ENCODE measurements at places on chromosomes 6 and 20. TPM values are rescaled to one million over a fixed set of nuclear protein-coding genes. Genes with fewer than 3 reads are reported as not detected.

Gene PAK5
- not detected for total RNA-seq

Gene HAO1
- total RNA-seq = 0.12 TPM

Gene XKR7
- not detected for total RNA-seq

Gene PSMA7
- total RNA-seq = 364 TPM

Gene SIM1
- not detected for total RNA-seq

Gene CNR1
- not detected for total RNA-seq

DNA sequence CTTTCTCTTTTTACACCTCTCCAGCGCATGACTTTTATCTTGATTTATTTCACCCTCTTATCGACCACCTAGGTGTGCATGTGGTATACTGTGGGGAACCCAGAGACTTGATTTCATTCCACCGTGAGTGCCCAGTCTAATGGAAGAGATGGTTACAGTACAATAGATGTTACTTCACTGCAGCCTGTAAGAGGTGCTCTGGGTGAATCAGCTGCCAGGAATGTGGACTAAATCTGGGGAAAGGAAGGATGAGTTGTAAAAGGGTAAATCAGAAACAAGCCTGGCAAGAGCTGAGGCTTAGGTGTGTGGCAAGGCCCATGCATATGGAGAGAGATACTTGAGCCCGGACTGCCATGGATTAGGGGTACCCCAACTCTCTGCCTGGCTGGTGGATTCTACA is 7.4 kb downstream of the STK35 start:
- DNase-seq = peak; percentile 7

GRCh38 chr20:11217326-11218172 is 543.8 kb upstream of the JAG1 start:
- DNase-seq = no peak

- no peak for DNase-seq
These were observed 84.5 kb downstream of the HIVEP2 start for GRCh38 chr6:142860498-142860897.

DNA sequence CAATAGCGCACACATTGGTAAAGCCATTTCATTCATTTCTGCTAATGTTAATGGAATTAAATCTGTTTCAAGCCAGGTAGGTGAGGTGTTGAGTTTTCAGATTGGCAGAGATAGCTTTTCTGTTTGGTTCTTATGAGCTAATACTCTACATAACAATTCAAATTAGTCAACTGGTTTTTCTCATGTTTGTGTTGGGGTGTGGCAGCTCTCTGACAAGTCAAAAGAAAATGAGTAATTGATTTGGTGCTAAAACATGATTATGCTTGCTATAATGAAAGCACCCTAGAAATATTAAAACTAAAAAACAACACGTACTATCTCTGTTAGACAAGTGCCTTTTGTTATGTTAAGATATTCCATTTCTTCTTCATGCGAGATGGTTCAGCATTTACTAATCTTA is 13.6 kb downstream of the PPP1R14C start:
- DNase-seq = no peak

GRCh38 chr6:152338335-152339125 is 298.6 kb downstream of the SYNE1 start:
- DNase-seq = no peak

DNA sequence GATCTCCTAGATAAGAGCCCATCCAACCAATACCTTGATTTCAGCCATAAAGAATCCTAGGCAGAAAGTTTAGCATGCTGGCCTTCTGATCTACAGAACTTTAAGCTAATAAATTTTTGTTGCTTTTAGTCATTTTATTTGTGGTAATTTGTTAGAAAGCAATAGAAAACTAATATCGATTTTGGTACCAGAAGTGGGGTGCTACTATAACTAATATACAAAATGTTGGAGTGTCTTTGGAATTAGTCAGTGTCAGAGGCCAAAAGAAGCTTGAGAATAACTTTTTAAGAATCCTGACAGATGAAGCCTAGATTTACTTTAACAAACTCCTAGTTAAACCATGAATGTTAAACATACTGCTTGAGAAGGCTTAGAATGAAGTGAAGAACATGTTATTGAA is 83.6 kb upstream of the HSF2 start:
- DNase-seq = no peak

DNA sequence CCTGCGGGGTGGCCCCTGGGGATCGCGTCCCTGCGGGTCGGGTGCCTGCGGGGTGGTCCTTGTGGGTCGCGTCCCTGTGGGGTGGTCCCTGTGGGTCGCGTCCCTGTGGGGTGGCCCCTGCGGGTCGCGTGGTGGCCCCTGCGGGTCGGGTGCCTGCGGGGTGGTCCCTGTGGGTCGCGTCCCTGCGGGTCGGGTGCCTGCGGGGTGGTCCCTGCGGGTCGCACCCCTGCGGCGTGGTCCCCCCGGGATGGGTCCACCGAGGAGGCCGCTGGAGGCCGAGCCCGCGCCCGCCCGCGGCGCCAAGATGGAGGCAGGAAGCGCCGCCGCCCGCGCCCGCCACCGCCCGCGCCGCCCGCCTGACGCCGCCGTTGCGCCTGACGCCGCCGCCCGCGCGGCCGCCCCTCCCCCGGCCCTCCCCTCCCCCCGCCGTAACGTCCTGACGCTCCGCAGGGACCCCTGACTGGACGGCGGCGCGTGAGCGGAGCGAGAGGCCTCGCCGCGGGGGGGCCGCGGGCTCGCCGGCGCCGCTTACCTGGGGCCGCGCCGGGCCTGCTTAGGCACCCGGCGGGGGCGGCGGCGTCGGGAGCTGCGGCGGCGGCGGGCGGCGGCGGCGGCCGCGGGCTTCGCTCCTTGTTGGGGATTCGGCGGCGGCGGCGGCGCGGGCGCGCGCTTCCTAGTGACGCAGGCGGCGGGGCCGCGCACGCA is at the start of gene GMEB2:
Gene GMEB2, minus strand, starts transcription at position 678 of the 705 bp plus-strand sequence. CDS start 7,704 bp downstream, outside the sequence.
- DNase-seq = peak; percentile 21

DNA sequence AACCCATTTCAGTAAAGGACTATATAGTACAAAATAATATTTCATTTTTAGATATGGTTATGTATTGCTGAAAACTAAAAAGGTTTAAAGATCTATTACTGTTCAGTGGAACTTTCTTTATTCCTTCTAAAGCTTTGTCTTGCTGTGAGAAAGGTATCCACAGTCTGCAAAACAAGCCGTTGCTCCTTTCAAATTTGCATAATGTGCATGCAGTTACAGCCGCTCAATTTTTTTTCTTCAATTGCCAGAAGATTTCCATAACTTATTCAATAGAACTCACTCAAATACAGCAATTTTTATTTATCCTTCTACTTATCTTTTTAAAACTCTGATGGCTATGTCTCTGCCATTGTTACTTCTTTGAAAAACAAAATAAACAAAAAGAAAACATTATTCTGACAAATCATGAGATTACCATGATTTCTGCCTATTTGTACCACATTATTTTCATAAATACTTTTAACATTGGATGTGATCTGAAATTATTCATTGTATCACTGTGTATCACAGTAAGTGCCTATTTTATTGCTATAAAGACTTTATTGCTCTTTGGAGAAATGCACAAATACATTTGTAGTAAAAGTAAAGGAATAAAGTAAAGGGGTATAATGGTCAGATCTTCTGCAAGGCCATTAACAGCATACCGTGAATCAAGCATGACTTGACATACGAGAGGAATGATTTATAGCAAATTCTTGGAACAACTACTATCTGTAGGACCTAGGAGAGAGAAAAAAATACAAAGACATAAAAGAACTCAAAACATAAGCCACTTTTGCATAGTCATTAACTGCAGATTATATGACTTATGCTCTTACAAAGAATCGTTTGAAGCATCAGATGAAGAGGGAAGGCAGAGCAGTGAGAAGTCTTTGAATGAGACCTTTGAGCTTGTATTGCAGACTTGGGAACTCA is 29.6 kb upstream of the HBS1L start:
- no peak for DNase-seq

DNA sequence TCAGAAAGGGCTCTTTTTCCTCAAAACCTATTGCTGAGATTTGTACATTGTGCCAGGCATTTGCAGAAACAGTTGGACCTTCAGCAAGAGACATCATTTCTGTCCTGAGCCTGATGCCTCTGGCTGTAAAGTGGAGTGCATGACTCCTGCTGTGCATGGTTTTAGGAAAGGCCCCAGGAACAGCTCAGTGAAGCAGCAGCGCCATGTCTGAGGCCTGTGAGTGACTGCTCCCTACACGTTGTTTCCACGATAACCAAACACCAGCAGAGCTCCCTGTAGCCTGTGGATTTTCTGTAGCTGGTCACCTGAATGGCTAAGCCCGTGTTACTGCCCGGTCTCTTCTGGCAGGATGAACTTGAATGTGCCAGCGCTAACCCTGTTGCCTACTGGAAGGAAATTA is 232.5 kb downstream of the TFAP2C start:
- DNase-seq = no peak

- DNase-seq = no peak
These were observed 2.9 kb upstream of the TDRD6 start for GRCh38 chr6:46684771-46685170.

- DNase-seq = no peak
These were observed 130.0 kb upstream of the ZNF217 start for GRCh38 chr20:53723621-53724020.

DNA sequence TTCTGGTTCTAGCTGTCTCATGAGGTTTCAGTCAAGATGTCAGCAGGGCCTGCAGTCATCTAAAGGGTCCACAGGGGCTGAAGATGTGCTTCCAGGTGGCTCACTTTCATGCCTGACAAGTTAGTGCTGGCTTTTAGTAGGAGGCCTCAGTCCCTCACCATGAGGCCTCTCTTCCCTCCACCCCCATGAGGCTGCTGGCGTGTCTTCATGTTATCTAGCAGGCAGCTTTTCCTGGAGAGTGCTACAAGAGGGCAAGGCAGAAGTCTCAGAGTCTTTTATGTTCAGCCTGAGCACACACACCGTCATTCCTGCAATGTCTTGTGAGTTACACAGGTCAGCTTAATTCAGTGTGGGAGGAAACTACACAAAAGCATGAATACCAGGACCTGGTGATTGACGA is 769.9 kb downstream of the HDGFL1 start:
- no peak for DNase-seq

GRCh38 chr20:36611625-36612024 is 6.0 kb downstream of the RAB5IF start:
- no peak for DNase-seq

DNA sequence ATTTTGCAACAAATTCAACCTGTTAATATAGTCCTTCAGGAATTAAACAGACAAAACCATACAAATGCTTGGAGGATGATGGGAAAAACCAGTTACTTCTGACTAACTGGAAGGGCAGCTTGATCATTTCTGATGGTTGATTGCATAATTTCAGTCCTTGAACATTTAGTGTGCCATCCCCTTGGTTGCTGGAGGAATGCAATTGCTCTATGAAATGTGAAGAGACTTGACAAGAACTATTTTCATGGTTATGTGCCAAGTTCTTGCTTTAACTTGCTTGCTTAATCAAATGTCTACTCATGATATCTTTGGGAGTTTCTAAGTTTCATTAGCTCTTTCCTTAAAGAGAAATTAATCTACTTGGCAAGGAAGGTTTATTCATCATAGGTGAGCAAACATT is 45.2 kb downstream of the ANKEF1 start:
- DNase-seq = no peak

DNA sequence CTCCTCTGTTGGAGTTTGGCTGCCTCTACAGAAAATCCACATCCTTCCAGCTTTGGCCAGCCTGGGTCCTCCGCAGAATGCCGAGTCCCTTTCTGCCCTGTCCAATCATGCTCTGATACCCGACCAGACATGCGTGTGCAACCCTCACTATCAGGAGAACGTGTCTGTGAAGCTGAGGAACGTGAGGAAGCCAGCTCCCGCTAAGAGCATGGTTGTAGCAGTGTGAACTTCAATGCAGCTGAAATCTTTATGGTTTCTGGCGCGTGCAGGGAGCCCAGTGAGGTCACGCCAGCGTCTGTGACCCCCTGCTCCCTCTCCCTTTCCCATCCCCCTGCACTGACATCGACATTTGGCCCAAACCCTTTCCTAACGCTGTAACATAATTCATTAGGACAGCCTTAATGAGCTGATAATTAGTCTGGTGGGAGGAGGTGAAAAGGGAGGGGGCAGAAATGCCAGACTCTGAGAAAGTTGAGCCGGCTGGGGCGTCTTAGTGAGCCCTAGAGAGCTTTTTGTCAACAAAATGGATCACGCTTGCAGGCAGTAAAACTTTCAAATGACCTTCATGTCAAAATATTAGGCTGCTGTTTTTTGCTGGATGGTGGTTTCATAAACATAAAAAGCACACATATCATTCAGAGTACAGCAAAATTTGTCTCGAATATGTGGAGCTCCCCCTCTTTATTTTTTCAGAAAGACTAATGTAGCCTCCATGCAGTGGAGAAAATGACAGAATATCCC is 423.3 kb downstream of the QKI start:
- no peak for DNase-seq

GRCh38 chr6:56840467-56841380 is 114.2 kb upstream of the BEND6 start:
- no peak for DNase-seq

All from HCT116 (cell line).